GM23338 (cell line): ENCODE measurements at places on chromosomes 6 and 20.

DNA sequence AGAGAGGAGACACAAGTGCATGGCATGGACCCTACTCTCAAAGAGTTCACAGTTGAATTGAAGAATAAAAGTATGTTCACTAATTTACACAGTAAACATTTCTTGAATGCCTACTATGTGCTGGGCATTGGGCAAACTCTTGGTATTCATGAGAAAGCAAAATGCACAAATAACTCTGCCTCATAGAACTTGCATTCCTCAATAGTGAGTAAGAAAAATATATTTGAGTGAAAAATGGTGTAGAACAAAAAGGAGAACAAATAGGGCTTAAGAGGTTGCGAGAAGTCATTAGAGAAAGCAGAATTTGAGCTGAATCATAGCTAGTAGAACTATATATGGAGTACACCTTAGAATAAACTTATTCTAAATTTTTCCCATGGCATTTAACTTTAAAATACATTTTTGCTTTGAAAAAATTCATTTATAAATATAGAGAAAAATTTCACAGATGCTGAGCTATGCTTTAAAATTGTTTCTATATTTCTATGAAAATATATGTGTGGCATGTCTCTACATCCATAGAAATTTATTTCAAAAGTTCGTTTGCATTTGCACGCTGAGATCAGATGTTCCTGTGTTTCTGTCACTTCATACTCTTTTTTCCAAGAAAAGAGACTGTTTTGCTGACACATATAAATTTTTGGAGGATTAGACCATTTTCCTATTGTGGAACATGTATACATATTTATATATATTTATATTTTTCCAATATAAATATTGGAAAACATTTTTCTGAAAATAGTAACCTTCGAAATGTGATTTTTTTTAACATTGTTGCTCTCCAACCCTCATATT lies 236.1 kb downstream of the KCNQ5 start:
- DNase-seq = no peak

- DNase-seq = no peak
These were observed 126.0 kb upstream of the RREB1 start for GRCh38 chr6:6981681-6982322.

DNA sequence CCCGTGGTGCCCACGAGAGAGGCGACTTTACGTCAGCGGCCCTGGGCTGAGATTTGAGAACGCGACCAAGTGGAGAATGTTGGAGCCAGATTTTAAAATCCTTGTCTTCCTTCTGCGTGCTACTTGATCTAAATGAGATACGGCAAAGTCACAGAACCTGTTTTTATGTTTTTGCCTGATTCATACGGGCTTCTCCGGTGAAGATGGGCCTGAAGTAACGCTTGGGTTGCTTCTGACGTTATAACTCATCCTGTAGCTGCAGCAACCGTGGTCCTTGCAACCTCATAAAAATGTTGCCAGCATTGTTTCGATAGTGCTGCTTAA lies 462 bp upstream of the SLC35B3 start:
- DNase-seq = no peak

DNA sequence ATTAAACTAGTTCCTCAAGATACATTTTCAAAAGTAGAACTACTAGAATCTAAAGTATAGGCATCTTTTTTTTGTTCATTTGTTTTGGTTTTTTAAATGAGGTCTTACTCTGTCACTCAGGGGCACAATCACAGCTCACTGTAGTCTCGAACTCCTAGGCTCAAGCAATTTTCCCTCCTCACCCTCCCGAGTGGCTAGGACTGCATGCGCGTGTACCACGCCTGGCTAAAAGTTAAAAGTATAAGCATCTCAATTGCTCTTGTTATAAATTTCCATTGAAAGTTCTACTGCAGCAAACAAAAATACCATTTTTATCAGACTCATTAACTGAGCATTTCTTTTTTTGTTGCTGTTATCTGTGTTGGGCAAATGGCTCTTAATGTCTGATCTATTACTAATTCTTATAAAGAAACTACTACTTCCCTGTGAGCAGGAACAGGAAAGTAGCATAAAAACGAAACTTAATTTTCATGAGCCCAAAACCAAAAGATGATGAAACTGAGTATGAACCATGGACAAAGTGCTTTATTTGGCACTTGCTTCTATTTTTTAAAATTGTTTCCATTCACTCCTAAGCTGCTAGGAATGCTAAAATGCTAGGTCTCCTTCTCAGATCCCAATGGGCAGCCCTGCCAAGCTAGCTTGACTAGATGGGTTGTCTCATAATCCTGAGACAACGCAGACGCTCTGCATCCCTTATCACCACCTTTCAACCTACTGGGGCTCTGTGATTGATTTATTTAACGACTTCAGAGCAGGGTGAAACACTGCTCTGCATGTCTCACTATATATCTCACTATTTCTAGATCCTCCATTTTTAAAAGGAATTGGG lies 36.9 kb downstream of the TRPC4AP start:
- no peak for DNase-seq

GRCh38 chr6:125812394-125813292 lies 21.9 kb downstream of the NCOA7 start:
- DNase-seq = no peak

- no peak for DNase-seq
These were observed 4.1 kb upstream of the ZNF335 start for GRCh38 chr20:45976086-45976485.

DNA sequence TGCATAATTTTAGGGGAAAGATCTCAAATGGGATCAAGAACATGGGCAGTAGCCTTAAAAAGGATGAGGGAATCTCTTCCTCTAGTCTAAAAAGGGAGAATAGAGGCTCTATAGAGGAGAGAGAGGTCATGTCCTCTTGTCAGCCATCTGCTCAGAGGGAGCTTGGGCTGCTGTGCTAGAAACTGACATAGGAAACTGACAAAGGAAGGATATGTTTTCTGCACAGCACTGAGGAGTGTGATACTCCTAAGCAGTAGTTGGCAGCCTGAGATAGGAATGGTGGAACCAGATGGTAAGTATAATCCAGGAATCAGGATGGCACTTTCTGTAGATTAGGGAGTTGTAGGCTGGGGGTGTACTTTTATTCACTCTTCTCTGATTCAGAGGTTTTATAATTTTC lies 59.2 kb downstream of the PTPRA start:
- DNase-seq = no peak

- DNase-seq = no peak
These were observed 191.5 kb downstream of the PREX1 start for GRCh38 chr20:48636301-48636700.

GRCh38 chr20:57426271-57426689 lies 35.1 kb downstream of the RBM38 start:
- no peak for DNase-seq

GRCh38 chr6:31057426-31058003 lies 47.2 kb downstream of the MUC22 start:
- DNase-seq = peak; percentile 17

DNA sequence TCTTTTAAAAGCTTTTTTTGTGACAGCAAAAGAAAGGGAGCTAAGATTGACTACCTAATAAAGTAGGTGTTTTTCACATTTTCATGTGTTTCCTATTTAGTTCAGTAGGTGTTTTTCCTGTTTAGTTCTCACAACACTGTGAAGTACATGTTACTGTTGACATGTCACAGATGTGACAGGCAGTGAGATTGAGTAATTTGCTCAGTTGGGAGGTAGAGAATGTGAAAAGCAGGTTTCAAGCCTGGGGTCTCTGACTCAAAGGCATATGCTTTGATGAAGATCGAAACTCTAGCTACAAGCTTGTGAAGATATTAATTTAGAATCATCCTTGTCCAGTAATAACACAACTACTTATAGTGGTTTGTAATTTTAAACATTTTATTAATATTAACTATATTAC lies 43.1 kb downstream of the SLX4IP start:
- no peak for DNase-seq

- DNase-seq = no peak
These were observed 9.1 kb downstream of the RSPO4 start for GRCh38 chr20:992801-993535.

- no peak for DNase-seq
These were observed 48.2 kb downstream of the ARHGAP18 start for GRCh38 chr6:129661536-129662405.

GRCh38 chr6:117624869-117625481 lies 22.7 kb upstream of the GOPC start:
- peak; percentile 74 for DNase-seq

GRCh38 chr6:121579478-121579877 lies 144.0 kb downstream of the GJA1 start:
- no peak for DNase-seq

GRCh38 chr6:150395388-150396009 lies 26.7 kb downstream of the IYD start:
- peak; percentile 93 for DNase-seq

DNA sequence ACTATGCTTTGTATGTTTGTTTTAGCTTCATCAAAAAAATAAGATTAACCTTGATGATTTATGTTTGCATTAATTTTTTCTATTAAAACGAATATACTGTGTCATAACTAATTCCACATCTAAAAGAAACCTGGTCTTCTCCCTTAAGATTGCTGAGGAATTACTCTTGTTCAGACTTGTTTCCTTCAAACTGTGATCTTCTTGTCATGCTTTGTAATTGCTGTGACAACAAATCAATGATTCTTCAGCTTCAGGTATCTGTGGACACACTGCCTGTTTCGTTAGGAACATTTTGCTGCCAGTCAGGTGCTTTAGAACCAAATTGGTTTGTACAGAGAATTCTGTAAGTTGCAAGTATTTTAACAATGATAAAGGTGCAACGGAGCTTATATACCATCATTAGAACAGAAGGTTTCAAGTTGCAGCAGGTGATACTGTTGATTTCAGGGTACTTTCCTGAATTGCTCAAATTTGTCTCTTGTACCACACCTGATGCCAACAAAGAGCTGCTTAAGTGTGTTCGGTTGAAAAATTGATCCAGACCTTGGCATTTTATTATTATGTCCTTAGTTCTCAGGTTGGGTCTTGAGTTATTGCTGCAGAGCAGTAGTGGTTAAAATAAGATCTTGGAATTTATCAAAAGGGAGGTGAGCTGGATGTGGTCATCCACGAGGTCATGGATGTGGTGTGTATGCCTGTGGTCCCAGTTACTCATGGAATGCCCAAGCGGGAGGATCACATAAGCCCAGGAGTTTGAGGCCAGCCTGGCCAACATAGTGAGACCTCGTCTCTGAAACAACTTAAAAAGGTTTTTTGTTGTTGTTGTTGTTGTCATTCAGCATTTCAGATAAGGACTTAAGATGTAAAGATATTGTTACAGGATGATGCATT lies 19.5 kb downstream of the SYTL3 start:
- DNase-seq = no peak
